ENCODE measurements at places on chromosomes 16 and 17.
A peak's percentile ranks its signal among the peaks of the same experiment; 100 is the strongest.

DNA sequence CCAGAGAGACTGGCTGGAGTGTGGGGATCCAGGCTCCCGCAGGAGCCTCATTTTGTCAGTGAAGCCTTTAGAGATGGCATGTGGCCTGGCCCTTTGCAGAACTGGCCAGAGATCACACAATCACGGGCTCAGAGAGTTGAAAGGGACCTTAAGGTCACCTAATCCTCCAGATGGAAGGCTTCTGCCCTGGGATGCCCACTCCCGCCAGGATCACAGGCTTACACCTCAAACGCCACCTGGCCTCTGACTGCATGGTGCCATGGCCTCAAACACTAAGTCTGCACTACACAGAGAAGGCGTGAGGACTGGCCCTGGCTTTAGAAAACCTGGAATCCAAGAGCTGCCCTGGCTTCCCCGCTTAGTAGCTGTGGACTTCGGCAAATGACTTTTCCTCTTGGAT, 306.8 kb upstream of the CCL2 start:
- DNase-seq = no peak

- DNase-seq = no peak
Observed at GRCh38 chr17:57669671-57670529, 75.2 kb downstream of the CCDC182 start.

DNA sequence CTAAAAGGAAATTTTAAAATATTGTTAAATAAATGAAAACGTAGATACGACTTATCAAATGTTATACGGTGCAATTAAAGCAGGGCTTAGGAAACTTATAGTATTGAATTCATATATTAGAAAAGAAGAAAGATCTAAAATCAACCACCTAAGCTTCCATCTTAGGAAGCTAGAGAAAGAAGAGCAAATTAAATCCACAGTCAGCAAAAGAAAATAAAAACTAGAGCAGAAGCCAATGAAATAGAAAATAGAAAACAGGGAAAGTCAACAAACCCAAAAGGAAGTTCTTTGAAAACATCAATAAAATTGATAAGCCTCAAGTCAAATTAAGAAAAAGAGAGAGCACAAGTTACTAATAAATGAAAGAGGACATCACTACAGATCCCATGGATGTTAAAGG, 74.6 kb upstream of the CACNG5 start:
- DNase-seq = no peak

GRCh38 chr17:29761040-29761761, 138.5 kb upstream of the CORO6 start:
- DNase-seq = peak; percentile 91

DNA sequence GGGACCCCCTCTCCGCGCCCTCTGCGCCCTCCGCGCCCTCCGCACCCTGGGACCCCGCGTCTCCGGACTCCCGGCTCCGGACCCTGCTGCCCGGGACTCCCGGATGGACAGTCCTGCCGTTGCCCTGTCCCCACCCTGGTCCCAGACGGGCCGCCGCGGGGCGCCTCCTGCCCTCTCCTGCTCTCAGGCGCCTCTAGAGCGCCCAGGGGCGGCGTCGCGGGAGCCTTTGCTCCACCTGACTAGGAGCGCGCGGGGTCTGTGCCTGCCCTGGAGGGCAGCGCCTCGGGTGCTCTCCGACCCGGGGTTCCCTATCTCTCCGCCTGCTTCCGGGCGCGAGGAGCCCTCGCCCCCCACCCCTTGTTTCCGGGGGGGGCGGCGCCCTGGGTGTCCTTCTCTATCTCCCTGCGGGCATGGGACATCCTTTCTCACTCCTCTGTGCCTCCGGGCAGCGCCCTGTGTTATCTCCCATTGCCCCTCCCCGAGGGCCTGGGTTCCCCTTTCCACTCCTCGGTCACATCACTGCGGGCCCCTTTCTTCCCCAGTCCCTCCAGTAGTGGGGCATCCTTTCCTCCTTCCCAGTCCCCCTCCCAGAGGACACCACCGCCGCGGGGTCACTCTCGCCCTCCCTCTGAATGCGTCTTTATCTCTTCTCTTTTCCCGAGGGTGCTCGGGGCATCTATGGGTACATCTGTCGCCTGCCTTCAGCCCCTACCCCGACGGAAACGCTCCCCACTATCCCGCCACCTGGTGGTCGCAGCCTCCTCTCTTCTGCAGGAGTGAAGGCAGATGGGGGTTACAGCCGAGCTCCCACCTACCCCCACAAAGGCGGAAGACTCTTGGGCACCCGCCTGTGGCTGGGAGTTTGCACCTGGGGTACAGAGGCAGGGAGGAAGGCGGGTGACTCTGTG, 875 bp downstream of the PRKCB start:
- DNase-seq = no peak

DNA sequence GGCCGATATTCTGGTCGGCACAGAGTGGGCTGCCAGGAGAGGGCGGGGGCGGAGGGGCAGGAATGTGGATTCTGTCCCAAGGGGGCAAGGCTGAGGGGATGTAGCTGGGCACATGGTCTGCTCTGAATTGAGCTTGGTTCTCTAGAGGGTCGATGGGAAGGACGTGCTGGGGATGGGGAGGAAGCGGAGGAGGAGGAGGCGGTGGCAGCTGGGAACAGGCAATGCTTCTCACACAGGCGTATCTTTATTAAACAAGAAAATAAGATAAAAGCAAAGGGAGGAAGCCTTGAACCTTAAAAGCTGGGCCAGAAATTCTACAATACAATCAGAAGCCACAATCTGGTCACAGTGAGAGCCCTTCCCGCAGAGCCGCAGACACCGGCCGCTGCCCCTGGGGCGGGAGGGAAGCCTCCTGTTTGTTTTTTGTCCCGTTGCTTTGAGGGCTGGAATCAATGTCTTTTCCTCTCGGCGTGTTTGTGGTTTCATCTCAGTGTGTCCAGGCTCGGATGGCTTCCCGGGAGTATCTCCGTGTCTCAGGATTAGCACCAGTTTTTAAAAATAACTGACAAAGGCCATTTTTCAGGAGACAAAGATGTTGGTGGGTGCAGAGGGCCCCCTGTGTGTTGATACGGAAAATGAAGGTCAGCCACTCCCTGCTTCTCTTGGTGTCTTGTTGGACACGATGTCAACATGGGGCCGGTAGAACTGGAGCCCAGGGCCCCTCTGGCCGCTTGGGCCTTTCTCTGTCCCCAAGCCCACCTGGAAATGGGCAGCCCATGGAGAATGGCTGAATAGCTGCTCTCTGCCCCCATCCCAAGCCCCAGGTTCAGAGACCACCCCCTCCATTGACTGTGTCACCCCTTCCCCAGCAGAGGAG, 12.3 kb upstream of the SLC7A5 start:
- DNase-seq = no peak

GRCh38 chr16:56281249-56281805, 90.0 kb downstream of the GNAO1 start:
- DNase-seq = no peak

DNA sequence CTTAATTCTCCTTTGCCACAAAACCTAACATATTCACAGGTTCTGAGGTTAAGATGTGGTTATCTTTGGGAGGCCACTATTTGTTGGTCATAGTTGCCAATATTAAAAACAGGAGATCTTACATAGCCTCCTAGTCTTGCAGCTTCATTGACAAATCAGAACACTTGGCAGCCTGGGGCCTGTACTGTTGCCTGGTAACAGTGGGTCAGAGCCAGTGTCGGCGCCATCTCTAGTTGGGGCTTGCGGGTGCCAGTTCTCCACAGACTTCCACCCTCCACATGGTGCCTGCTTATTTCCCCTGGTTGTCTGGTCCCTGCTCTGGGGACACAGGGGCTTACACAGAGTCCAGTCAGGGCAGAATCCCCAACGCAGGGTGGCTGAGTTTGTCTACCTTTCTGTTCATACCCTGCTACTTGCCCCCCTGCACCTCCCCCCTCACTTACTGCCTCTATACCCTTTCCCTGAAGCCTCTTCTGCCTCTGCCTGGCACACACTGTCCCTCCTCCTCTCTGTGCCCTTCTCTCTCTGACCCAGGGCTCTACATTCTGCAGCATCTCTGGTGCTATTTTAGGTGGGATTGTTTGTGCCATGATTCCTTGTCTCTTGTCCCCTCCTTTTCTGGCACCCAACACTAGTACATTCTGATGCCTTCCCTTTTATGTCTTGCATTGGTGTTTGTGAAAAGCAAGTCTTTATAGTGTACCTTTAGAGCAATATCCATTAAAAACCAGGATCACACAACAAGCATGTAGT, 13.4 kb downstream of the EPN2 start:
- DNase-seq = no peak

- no peak for DNase-seq
Observed at GRCh38 chr16:21103941-21104860, 46.4 kb downstream of the DNAH3 start.

DNA sequence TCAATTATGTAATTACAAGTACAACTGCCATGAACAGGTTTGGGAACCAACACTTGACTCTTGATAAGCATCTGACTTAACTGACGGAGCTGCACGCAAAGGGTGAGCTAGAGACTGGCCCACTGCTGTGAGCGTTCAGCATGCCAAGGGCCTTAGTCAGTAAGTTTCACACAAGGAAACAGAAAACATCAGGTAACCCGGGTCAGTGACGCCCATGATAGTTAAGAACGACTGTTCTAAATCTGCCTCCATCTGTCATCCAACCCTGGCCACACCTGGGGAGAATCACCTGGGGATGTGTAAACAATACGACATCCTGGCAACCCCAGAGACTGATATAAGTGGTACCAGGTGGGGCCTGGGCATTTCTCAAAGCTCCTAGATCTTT, 12.3 kb downstream of the SMIM5 start:
- DNase-seq = no peak

- DNase-seq = no peak
Observed at GRCh38 chr16:87101903-87102302, 215.3 kb downstream of the C16orf95 start.

DNA sequence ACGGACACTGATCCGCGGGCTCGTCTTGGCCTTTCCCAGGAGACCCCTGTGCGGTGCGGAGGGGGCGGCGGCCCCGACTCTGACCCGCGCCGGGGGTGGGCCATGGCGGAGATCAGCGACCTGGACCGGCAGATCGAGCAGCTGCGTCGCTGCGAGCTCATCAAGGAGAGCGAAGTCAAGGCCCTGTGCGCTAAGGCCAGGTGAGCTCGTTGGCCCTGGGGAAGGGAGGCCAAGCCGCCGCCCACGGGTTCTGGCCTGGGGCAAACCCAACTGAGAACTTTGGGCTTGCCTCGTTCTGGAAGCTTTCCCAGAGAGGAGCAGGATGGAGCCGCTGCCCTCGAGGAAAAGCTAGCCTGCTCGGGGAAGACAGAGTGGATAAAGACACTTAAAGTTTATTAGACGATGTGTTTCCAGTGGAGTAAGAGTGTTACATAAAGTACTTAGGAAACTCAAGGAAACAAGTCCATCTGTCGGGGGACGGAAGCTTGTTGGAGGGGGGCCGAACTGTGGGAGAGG, 540 bp downstream of the PPP4C start:
- DNase-seq = no peak

DNA sequence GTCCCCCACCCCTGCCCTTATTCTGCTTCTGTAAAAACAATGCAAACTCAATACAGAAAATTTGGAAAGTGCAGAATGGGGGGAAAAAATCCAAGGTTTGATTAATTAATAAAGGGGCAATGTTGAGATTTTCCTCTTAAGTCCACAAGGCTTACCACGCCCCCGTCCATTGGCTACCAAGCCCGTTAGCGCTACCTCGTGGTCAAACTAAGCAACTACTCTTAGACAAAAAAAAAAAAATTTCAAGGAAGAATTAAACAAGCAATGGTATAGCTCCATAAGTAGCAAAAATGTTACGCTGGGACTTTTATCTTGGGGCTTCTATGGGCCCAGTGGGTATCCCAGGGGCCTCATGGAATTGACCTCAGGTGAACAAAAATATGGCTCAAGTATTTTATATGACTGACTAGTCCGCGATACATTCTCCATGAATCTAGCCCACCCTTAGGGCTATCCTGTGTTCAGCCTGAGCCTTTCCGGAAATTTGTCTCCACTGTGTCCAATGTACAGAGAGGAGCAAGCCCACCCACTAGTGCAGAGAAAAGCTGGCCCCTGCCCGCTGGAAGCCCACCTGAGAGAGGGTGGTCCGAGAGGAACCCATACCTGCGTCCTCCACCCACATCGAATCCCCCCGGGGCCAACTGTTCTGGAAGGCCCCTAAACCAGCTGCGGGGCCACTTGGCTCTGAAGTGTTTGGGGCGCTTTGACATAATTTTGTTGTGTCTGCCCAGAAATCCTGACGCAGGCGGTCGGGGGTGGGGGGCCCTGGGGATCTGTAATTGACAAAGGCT, 19.1 kb upstream of the TEX2 start:
- peak; percentile 37 for DNase-seq

GRCh38 chr17:59267776-59268175, 47.5 kb downstream of the GDPD1 start:
- DNase-seq = no peak

GRCh38 chr16:2476741-2477140, 1.8 kb downstream of the TBC1D24 start:
- DNase-seq = no peak

GRCh38 chr17:37239690-37240334, 136.0 kb upstream of the C17orf78 start:
- DNase-seq = no peak

DNA sequence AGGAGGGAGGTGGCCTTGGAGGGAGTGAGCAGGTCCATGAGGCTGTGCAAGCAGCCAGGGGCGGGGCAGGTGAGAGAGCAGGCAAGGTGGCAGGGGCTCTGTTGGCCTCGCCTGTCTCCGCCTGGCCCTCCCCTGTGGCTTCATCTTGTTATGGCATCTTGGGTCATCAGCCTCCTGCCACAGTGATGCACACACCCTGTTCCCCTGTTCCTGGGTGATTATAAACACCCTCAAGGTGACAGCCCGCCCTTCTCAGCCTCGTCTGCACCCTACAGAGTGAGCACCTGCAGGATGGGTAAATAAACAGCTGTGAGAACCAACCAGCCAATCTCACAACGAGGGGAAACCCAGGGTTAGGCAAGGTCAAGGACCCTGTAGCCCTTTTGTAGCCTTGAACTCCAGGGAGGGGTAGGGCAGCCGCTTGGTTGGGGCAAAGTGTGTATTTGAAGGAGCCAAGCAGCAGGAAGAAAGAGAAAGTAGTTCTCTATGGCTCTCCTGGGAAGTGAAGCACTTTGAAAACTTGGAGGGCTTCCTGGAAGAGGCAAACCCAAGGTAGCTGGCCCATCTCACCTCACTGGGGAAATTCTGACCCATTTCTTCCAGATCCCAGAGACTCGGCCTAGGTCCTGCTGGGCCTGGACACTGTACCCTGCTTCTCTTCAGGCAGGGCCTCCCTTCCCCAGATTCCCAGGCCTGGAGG, 60.6 kb downstream of the NT5M start:
- no peak for DNase-seq

DNA sequence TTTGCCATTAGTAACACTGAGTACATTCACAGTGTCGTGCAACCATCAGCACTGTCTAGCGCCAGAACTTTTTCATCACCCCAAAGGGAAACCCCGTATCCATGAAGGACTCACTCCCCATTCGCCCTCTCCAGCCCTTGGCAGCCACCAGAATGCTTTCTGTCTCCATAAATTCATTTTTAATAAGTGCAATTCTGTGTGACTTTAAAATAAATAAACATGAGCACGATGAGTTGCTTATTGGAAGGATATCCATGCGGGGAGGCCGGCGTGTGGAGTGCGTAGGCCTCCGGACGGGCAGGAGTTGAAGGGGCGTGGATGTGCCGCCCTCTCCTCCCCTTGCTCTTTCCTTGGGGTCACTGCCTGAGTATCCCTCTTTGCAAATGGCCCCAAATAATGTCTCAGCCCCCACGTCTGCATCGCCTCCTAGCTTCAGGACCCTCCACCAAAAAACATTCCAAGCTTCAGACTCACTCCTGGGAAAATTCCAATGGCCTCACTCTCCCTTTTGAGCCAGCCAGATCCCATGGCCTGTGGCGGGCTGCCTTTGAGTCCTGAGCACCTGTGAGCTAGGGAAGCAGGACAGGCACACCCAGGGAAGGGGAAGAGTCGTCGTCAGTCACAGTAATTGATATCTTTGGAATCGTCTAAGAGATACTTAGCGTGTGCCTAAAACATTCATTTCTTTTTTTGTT, 306.3 kb downstream of the SEC14L1 start:
- no peak for DNase-seq

- DNase-seq = no peak
Observed at GRCh38 chr17:61597607-61598006, 6.6 kb upstream of the NACA2 start.
